Stimulated activated CD4-positive, alpha-beta T cell treated with anti-CD3 and anti-CD28 coated beads, Interleukin-1b, Interleukin-23, amount 100 ng/mL, for 48 hours (primary cell): ENCODE measurements at places on chromosomes 16 and 17.

- no peak for DNase-seq
Observed at GRCh38 chr16:20740007-20740883, 1.4 kb downstream of the THUMPD1 start.

DNA sequence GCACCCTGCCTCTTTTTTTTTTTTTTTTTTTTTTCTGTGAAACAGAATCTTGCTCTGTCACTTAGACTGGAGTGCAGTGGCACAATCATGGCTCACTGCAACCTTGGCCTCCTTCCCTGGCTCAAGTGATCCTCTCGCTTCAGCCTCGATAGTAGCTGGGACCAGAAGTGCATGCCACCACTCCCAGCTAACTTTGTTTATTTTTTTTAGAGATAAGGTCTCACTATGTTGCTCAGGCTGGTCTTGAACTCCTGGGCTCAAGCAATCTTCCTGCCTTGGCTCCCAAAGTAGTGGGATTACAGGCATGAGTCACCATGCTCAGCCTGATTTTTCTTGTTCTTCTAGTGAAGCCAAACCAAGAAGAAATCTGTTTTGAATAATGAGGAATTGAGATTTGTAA lies 25.0 kb downstream of the CDK12 start:
- DNase-seq = no peak

DNA sequence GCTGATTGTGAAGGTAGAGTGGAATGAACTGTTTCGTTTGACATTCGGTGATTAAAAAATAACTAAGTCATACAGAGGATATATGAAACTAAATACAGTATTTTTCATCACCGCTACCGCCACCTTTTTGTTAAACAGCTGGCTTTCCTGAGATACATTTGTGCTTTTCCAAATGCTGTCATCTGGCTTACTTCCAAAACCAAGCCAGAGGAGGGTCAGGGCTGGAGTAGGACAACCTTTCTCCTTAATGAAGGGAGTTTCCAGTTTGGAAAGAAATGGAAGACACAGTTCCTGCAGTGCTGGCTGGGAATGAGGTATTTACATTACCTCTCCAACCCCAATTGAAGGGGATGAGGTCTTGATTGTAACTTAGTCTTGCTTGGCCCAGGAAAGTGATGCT lies 3.2 kb downstream of the TNRC6C start:
- no peak for DNase-seq

GRCh38 chr16:67298277-67298676 lies 18.9 kb downstream of the PLEKHG4 start:
- no peak for DNase-seq

DNA sequence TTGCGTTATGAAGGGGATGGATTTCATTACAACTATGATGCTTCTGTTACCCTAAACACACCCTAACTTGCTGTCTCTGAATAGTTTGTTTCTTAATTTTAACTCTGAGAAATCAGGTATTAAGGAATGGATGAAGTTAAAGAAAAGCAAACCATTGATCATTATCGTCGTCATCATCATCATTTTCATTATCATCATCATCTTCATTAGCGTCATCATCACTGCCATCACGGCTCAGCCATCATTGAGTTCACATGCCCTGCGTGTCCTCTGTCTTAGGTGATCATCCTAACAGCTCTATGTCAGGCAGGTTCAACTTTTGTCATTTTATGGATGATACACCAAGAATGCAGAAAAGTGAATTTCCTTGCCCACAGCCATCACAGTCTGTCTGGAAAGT lies 477.5 kb upstream of the EEF2KMT start:
- no peak for DNase-seq

- DNase-seq = no peak
Observed at GRCh38 chr17:81349397-81350319, 45.6 kb upstream of the BAHCC1 start.

GRCh38 chr17:79369001-79369400 lies 241.8 kb downstream of the RBFOX3 start:
- no peak for DNase-seq

DNA sequence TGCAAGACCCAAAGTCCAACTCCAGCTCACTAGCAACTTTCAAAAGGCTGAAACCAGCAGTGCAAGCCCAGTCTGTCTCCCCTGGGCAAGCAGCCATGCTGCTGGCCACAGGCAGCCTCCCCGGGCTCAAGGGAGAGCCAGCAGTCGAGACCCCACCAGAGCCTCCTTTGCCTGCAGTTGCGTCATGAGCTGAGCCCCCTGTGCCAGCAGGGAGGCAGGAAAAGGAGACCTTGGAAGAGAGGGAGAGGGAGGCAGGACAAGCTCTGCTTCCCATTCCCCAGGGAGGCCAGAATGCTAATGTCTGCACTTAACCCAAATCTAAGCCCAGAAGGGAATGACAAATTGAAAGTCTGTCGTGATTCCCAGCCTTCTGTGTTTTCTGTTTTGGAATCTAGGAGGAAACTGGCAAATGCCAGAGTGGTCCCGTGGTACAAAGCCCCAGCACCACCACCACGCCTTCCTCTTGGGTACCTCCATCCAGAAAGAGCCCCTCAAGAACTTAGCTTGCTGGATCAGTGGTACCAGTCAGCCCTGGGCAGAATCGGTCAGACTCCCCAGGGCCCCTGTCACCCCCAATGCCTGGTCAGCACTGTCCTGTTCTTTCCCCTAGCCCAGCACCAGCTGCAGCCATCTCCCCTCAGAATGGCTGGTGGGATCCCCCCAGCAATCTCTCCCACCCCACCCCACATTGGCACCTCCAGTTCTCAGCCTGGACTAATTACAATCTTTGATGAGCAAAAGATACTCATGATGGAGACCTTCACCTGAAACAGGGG lies 99.3 kb upstream of the TNRC6C start:
- DNase-seq = no peak

DNA sequence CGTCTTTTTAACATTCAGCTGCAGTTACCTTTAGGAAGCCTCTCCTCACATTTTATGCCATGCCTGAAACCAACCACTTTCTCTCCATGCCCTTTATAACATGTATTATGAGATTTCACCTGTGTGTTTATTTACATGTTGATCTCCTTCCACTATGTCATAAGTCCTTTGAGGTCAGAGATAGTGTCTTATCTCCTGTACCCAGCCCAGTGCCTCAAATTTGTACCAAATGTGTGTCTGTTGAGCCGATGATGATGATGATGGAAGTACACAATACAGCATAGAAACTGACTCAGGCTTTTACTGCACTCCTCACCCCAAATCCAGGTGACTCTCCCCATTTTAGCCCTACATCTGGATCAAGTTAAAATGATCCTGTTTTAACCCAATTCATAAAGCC lies 179.5 kb upstream of the CACNG5 start:
- no peak for DNase-seq

GRCh38 chr17:6346986-6347385 lies 87.9 kb downstream of the AIPL1 start:
- DNase-seq = no peak

DNA sequence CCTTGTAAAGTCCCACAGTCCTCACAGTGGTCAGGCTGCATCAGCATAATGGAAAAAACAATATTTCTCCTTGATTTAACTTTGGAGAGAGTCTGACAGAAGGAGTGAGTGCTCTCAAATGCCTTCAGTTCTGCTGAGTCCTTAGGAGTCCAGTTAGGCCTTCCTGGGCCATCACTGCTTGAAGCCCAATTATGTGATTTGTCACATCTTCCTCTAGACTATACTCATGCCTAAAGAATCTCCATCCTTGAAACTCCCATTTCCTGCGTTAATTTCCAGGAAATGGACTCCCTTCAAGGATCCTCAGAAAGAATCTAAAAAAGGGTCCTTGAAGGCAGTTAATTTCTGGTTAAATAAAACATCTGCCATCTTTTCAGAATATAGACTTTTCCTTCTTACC lies 52.8 kb downstream of the SLFN5 start:
- DNase-seq = no peak

GRCh38 chr17:82014432-82014831 lies 8.2 kb downstream of the CENPX start:
- no peak for DNase-seq

DNA sequence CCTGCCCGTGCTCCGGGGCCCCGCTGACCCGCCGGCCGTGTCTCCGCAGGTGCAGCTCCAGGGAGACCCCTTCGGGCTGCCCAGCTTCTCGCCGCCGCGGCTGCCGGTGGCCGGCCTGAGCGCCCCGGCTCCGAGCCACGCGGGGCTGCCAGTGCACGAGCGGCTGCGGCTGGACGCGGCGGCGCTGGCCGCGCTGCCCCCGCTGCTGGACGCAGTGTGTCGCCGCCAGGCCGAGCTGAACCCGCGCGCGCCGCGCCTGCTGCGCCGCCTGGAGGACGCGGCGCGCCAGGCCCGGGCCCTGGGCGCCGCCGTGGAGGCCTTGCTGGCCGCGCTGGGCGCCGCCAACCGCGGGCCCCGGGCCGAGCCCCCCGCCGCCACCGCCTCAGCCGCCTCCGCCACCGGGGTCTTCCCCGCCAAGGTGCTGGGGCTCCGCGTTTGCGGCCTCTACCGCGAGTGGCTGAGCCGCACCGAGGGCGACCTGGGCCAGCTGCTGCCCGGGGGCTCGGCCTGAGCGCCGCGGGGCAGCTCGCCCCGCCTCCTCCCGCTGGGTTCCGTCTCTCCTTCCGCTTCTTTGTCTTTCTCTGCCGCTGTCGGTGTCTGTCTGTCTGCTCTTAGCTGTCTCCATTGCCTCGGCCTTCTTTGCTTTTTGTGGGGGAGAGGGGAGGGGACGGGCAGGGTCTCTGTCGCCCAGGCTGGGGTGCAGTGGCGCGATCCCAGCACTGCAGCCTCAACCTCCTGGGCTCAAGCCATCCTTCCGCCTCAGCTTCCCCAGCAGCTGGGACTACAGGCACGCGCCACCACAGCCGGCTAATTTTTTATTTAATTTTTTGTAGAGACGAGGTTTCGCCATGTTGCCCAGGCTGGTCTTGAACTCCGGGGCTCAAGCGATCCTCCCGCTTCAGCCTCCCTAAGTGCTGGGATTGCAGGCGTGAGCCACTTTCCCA lies 5.9 kb downstream of the CTF1 start:
- peak; percentile 32 for DNase-seq

DNA sequence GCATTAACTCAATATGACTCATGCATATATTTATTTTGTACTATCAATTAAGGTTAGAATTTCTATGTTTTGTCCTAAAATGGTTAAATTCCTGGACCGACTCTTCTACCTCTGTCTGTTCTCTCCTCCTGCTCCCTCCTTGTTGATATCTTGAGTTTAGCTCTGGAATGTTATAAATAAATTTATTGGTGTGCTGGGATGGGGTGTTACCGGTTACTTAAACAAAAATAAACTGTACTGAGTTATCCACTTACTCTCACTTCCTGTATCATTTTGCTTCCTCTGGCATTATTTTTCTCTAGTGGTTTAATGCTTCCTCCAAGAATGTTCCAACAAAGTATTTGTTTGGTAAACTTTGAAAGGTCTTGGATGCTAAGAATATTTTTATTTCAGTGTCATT lies 120.1 kb downstream of the ABCA8 start:
- DNase-seq = no peak

- DNase-seq = no peak
Observed at GRCh38 chr16:22372882-22373661, 1.3 kb downstream of the CDR2 start.

DNA sequence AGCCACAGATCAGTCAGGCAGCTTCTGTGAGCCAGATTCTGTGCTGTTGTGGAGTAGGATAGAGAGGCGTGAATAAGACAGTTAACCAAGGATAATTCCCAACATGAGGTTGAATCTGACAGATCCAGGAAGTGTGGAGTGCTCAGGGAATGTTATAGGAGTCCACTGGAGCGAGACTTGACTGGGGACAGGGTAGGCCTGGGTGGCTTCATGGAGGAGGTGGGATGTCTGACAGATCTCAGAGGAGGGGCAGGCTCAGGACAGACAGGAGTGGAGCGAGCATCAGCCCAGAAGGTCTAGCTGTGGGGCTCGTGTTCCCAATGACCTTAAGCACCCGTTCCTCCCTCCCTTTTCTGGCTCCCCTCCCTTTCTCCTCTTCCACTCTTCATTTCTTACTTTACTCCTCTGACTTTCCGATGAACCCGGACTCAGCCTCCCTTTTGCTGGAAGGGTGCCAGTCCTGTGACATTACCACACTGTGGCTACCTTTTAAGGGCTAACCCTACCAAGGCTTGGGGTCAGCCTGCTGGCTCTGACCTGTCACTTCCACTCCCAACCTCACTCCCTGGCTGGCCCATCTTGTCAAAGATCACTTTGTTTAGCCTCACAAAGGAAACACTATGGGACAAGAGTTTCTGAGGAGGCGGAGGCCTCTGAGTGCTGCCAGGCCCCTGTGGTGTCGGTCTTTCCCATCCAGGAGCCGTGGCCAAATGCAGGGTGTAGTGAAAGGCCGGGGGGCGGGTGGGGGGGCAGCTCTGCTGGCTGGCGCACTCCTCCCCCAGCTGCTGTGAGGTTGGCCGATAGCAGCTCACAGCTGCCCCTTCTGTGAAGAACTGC lies 28.5 kb upstream of the EFCAB13 start:
- DNase-seq = no peak

DNA sequence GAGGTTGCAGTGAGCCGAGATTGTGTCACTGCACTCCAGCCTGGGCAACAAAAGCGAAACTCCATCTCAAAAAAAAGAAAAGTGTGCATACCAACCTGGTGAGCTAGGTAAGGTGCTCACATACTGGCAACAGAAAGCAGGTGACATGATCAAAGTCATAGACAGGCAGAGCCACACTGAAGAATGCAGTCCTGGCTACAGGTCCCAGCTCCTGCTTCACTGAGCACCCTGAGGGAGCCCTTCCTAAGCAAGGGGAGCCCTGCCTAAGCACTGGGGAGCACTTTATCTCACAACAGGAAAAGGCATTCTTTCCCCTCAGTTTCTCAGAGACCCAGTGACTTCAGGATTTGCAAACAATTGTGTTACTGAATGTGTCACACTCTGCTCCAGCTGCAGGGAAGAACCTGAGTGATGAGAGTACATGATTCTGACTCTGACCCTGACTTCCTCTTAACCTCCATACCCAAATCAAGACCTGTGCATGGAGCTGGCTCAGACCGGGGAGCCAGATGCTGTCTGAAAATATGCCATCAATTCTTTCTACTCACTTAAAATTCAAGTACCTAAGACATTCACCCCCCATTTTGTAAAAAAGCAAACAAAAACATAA lies 40.5 kb downstream of the ANKRD11 start:
- no peak for DNase-seq

- DNase-seq = no peak
Observed at GRCh38 chr17:47649972-47650524, 329 bp downstream of the KPNB1 start.

- peak; percentile 16 for DNase-seq
Observed at GRCh38 chr16:79006765-79007164, 593.8 kb downstream of the MAF start.
